Effector memory CD4-positive, alpha-beta T cell (primary cell): ENCODE measurements at places on chromosomes 12 and 14.

- DNase-seq = no peak
These were observed 61.1 kb downstream of the SMUG1 start for GRCh38 chr12:54127538-54128259.

DNA sequence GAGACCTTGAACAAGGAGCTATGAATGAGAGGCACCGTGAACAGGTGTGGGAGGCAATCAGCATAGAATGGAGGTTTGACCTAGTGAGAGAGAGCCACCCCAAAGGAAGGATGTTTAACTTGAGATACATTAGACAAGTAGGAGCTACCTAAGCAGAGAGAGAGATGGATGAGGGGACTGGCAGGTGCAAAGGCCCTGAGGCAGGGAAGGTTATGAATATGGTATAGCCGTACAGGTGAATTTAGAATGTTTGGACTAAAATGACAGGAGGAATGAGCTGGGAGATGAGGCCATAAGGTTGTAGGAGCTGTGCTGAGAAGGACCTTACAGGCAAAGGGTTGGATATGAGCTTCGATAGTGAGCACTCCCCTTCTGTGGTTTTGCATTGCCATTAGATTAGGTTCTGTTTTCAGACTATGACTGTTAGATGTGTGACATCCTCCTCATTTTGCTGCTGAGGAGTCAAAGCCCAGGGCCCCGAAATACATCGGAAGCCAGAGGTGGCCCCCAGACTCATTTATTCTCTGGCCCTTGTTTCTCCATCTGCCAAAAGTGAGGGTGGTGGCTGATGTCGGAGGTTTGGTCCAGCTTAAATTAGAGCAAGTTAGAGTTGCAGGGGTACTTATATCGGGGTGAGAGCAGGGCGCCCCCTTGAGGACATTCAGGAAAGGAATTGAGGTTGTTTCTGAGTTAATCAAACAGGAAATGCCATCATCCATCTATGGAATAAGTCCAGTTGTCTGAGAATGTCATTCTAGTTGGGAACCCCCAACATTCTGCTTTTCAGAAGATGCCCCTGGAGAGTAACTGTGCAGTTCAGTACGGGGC is 29.4 kb downstream of the SLC24A4 start:
- no peak for DNase-seq

- DNase-seq = no peak
These were observed 114.0 kb downstream of the PRMT8 start for GRCh38 chr12:3604748-3605586.

GRCh38 chr14:59120921-59121320 is 67.5 kb upstream of the DAAM1 start:
- no peak for DNase-seq

GRCh38 chr12:110636516-110636915 is 22.6 kb downstream of the TCTN1 start:
- no peak for DNase-seq

DNA sequence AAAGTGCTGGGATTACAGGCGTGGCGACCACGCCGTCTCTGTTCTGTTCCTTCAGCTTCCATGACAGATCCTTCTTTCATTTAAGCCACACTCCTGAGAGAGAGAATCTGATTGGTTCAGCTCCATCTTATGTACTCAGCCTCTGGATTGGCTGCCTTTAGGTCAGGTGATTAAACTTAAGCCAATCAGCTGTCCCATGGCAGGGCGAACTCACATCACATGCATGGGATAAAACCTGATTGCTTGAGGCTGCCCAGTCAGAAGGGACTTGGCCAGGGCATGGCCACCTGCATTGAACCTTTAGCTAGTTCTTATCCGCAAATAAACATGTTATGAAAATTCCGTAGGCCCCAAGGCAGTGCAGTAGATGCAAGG is 274.2 kb downstream of the SUDS3 start:
- no peak for DNase-seq

DNA sequence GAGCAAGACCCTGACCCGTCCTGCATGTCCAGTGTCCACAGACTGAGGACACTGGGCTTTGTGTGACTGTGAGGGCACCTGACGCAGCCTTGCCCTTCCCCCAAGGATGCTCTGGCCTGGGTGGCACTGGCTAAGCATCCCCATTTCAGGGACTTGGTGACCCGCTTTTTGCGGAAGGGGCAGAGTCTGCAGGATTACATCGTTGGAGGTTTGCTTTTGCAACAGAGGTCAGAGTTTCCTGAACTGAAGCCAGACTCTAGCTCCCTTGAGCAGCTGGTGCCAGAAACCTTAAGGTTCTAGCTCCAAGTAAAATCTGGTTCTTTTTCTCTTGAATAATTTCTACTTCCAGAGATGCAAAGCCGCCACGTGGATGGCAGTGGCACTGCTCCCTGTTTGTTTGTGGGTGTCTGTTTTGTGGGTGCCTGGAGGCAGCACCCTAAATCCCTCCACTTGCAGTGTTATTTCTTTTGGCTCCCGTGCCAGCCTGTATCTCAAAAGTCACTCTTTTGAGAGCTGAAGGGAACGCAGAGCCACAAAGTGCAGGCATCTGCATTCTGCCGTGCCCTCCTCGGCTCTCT is 184.7 kb downstream of the TSPAN9 start:
- DNase-seq = no peak
